Astrocyte (in vitro differentiated cells and primary cell): ENCODE measurements at places on chromosomes 7 and 10.

GRCh38 chr7:151115836-151116418 lies 29.7 kb downstream of the AGAP3 start:
- no peak for DNase-seq

GRCh38 chr7:115274-115911 lies 77.0 kb upstream of the FAM20C start:
- DNase-seq: no peak

DNA sequence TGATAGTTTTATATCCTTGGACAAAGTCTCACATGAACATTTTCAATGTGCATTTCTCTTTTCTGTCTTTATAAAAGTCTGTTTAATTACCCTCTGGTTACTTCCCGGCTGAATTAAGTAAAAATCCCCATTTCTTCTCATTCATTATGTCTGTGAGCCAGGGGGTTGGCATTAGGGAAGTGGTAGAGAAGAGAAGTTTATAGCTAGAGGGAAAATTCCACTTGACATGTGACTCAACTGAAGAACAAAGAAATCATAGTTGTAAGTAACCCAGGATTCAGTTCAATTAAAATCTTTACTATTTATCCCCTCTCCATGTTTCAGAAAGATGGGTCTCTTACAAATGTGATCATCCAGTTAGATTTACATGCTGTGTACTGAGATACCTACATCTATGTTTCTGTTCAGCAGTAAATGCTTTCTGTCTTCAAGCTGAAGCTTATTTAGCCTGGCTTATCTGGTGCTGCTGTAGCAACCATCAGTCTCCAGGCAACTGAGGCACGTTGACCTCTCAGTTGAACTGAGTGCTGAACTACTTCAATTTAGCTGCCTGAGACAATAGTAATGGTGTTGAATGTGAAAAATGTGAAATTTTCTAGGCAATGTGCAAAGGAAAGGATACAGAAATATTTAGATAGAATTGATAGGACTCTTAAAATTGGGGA lies 181.6 kb downstream of the MLLT10 start:
- peak; percentile 45 for DNase-seq

DNA sequence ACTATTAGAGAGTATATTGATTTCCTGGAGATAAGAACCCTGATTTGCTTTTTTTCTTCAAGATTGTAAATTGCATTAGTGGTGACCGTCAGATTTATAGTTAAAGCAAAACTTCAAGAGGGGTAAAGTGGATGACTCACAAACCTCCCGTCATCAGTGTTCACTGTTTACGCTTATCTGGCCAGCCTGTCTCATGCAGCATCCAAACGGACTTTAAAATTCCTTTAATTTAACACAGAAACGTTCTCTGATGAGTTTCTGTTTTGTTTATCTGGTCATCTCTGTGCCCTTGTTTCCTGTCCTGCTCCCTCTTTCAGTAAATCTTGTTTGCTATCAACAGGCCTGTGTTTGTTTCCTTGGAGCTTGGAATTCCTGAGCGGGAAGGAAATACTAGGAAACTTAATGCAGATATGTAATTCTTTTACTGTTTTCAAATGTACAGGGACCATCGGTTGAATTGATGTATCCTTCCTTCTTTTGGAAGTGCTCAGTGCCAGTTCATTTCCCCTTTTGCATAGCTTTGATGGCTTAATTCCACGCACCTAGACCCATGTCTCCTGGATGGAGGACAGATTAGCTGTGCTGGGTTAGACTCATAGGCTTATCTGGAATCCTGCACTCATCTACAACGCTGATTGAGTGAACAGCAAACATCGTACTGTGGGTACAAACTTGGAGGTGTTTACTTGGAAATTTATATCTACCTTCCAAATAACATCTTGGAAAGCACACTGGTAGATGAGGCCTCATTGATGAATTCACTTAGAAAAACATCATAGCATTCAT lies 21.3 kb downstream of the PTPRE start:
- DNase-seq: peak; percentile 80

DNA sequence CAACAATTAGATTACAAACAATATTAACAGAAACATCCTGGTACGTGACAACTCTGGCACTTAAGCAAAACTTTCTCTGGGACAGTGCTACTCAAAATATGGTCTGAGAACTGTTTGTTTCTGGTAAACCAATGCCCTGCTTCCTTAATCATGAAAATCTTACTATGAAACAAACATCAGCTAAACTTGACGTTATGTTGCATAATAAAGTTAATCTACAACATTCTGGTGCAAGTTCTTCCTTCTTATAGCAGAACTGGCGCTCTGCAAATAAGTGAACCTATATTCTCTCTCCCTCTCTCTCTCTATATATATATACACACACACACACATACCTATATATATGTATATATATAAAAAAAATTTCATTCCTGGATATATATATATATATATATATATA lies 7.8 kb downstream of the C7orf33 start:
- DNase-seq: no peak

- peak; percentile 40 for DNase-seq
Observed at GRCh38 chr7:83655951-83656556, 7.1 kb upstream of the SEMA3E start.

DNA sequence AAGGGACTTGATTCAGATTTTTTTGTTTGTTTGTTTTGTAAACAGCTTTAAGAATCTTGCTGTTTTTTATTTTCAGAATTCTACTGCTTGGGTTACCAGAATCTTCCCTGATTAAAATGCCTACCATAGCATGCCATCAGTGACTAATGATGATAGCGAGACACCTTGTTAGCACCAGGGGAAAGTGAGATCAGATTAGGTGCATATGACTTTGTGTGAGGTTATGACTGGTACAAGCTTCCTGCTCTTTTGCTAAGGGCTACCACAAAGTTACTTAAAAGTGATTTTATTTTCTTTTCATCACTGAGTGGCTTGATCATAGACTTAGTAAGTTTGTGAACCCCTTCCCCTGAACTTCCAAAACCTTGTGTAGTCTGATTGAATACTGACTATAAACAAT lies 93.5 kb downstream of the SND1 start:
- DNase-seq: no peak

GRCh38 chr10:101859530-101859929 lies 15.9 kb upstream of the KCNIP2 start:
- no peak for DNase-seq

DNA sequence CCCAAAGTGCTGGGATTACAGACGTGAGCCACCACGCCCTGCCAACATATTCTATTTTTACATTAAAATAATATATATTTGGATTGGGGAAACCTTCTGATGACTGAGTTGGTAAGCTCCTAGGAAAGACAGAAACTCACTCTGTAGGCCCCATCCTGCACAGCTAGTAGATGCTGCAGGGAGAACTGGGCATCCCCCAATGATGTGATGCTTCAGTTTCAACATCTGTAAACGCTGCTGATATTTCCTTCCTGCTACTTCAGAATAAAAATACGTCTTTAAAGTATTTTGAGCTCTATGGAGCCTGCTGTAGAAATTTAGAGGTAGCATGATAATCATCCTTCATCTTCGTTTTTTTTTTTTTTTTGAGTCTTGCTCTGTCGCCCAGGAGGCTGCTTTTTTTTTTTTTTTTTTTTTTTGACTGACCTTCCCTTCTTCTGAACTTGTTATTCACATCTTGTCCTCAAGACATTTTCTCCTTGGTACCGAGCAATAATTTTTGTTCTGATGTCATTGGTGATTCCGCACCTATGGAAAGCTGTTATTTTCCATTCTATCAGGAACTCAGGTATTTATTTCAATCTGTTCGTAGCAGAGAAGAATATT lies 21.8 kb upstream of the INPP5F start:
- DNase-seq: no peak

DNA sequence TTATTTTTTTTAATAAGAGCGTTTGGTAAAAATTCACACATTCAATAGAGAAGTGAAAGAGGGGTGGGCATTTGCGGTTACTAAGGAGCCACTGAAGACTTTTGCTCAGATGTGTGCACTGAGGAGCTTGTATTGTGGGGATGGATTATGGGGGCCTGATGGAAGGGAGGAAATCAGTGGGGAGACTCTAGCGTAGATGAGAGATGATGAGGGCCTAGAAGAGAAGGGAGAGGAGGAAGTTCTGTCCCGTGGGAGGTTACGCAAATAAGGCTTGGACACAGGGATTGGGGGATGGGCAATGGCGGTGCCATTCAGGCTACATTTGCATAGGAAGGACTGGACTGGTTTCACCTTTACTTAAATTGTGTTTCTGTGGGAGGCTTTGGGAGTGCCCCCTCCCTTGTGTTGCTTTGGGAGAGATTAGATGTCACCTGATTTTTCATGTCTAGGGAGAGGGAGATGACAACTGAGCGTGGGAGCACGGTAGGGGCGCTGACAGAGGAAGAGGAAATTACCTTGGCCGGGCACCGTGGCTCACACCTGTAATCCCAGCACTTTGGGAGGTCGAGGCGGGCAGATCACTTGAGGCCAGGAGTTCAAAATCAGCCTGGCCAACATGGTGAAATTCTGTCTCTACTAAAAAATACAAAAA lies 2.2 kb upstream of the HIP1 start:
- no peak for DNase-seq

DNA sequence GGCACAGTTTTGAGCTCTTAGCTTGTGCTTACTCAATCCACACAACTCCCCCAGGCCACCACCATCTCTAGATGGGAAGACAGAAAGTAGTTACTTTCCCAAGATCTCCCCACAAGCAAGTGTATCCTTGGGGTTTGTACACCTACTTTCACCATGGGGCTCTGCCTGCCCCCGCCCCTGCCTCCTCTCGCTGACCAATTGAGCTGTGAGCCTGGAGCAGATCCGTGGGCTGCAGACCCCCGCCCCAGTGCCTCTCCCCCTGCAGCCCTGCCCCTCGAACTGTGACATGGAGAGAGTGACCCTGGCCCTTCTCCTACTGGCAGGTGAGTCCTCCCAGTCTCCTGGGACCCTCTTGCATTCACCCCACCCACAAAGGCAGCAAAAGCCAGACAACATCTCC lies 2.0 kb downstream of the FXYD4 start:
- no peak for DNase-seq

- no peak for DNase-seq
Observed at GRCh38 chr7:157929671-157930070, 592.9 kb downstream of the DNAJB6 start.

- no peak for DNase-seq
Observed at GRCh38 chr7:14685167-14685566, 217.4 kb downstream of the DGKB start.

DNA sequence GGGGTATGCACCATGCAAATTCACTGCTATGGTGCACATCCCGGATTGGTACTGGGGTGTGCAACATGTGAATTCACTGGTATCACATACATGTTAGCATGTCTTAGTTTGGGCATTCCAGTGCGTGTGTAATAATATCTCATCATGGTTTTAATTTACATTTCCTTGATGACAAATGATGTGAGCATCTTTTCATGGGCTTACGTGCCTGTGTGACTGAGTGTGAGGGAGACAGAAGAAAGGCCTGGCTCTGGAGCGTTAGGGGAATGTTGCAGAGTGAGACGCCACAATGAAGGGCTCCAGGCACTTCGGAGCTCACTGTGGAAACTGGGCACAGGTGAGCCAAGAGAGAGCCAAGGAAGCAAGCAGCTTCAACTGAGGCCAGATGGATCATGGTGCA lies 162.6 kb downstream of the UBE2H start:
- DNase-seq: peak; percentile 6

GRCh38 chr10:24650669-24651391 lies 72.9 kb downstream of the ARHGAP21 start:
- no peak for DNase-seq

DNA sequence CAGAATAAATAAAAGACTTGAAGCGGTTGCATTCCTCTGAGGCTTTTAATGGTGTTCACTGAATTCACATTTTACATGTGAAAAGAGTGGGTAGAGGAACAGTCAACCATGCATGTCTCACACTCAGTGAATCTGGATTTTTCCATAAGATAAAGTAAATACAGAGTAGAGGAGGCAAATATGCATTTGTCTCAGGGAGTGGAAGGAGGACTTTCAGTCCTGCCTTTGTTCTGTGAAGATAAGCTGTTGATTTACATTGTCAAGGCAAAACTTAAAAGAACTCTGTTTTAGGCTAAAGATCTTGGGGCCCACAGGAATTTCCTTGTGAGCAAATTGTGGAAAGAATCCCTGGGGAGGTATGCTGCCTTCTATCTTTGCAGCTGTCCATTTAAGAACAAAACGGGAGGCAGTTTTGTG lies 825.3 kb upstream of the MBL2 start:
- peak; percentile 60 for DNase-seq

DNA sequence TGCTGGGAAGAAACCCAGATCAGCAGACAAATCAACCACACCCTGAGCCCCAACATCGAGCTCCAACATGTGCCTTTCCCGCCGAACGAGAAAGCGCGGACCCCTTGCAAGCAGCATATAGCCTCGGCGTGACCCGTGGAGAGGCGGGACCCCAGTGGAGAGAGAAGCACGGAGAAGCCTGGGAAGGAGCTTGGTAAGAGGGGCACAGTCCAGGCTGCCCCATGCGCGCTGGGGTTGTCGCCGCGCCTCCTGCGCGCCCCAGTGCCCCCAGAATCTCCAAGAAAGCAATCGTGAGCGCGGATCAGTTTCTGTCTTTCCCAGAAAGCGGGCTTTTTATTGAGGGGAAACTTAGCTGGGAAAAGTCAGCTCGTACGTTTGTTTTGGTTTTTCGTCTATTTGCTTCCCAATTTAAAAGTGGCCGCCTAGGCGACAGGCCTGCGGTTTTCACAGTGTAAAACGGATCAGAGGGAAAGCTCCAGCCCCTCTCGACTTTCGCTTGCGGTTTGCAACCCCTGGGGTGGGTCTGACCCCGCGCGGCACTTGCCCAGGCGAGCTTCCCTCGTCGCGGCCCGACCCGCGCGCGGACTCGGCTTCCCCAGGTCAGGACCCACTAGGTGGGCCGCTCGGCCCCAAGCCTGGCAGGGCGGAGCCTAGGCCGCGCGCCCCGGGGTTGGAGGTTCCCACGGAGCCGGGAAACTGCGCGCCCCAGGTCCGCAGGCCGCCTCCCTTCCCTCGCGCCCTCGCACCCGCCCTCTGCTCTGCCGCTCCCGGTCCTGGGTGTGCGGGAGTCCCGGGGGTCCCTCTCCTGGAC lies 31.1 kb downstream of the SKIDA1 start:
- DNase-seq: no peak

DNA sequence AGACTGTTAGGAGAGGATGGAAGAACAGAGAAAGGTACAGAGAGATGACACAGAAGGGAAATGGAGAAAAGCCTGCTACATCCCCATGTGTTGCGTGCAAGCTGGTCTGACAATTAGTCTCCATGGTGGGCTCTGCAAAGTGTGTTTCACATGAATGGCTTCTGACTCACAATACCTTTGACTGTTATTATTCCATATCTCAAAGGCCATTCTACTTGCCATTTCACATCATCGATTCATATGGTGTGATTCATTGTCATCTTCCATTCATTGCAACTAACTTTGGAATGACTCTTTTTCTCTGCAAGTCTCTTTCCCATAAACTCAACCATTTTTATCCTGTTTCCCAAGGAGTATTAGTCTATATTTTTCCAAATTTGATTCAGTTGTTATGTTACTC lies 208.9 kb upstream of the INHBA start:
- DNase-seq: peak; percentile 95

GRCh38 chr10:33801705-33802104 lies 467.2 kb upstream of the NRP1 start:
- peak; percentile 46 for DNase-seq
